ENCODE measurements at places on chromosomes 5 and 9.

GRCh38 chr5:65768723-65769346, 46.8 kb downstream of the NLN start:
- DNase-seq, result no peak

GRCh38 chr5:72451741-72452505, 55.3 kb downstream of the ZNF366 start:
- no peak for DNase-seq

DNA sequence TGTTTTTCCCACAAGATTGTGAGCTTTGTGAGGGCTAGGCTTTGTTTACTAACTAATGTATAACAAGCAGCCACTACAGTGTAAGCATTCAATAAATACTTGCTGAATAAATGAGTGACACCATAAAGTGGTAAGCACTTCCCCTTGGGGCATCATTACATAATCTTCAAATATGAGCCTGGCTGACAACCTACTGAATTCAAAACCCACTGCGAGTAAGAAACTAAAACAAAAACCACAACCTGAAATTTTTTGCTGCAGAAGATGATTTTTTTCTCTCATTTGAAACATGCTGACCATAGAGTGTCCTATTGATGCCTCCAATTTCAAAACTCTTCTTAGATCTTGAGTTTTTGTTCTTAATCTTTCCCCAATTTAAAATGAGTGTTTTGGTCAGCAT, 331.3 kb upstream of the CCNG1 start:
- no peak for DNase-seq

- no peak for DNase-seq
These were observed 286.7 kb downstream of the NFIB start for GRCh38 chr9:14027116-14027800.

DNA sequence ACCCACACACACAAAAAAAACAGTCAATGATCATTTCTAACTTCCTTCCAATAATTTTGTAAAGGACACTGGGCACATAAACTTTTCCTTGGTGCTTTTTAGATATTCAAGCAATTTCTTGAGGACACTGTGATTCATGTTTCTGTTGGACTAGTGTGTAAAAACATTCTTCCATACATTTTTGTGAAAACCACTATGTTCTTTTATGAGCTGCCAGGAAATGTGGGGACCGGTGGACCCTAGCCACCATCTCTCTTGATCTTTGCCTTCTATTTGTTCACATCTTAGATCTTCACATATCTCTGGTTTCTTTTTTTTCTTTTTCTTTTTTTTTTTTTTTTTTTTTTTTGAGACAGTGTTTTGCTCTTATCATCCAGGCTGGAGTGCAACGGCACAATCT, 287.4 kb downstream of the GLIS3 start:
- no peak for DNase-seq

DNA sequence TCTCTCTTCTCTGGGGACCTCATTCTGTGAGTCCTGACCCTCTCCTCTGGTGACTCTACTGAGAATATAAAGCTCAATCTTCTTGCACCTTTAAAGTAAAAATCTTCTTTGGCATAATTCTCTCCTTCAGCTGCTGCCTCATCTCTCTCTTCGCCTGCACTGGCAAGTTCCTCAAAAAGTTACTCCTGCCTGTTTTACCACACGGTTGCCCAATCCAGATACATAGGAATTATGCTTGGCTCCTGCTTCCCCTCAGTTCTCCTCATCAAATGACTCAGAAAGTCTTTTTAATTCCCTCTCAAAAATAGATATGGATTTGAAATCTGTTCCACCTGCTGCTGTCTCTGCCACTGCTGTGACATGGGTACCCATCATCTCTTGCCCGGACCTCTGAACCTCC, 14.4 kb upstream of the HRCT1 start:
- DNase-seq, result peak; percentile 57

- DNase-seq, result no peak
These were observed 272.7 kb downstream of the ADAMTSL1 start for GRCh38 chr9:18746631-18747030.

DNA sequence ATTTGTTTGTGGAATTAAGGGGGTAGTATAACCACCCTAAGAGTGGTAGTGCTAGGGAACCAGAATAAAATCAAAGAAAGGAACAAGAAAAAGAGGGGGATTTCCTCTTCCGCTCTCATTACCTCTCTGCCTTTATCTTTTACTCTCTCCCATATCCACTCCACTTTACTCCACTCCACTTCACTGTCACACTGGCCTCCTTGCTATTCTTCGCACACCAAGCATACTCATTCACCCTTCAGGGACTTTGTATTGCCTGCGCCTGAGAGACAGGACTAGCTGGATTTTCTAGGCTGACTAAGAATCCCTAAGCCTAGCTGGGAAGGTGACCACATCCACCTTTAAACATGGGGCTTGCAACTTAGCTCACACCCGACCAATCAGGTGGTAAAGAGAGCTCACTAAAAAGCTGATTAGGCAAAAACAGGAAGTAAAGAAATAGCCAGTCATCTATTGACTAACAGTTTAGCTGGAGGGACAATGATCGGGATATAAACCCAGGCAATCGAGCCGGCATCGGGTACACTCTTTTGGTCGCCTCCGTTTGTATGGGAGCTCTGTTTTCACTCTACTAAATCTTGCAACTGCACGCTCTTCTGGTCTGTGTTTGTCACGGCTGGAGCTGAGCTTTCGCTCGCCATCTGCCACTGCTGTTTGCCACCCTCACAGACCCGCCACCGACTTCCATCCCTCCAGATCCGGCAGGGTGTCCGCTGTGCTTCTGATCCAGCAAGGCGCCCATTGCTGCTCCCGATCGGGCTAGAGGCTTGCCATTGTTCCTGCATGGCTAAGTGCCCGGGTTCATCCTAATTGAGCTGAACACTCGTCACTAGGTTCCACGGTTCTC, 121.8 kb downstream of the FAM170A start:
- no peak for DNase-seq

- no peak for DNase-seq
These were observed 388.8 kb downstream of the CDK5RAP2 start for GRCh38 chr9:120191141-120191540.

DNA sequence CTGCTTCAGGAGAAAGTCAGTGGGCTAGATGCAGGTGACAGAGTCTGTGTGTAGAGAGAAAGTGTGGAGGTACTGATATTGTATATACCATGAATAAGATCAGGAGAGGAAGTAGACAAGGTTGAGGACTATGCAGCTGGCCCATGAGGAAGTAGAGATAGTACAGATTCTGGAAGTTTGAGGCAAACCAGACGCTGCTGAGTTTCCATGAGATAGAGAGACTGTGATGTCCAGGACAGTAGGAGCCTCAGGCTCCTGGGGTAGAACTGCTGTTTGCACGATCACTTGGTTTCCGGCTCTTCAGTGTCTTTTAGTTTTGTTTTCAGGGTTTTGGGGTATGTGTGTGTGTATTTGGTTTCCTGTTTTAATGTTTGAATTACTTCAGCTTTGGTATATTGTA, 13.6 kb downstream of the OTULINL start:
- DNase-seq, result peak; percentile 61

- DNase-seq, result no peak
These were observed 129.6 kb upstream of the GRHPR start for GRCh38 chr9:37292896-37293295.

DNA sequence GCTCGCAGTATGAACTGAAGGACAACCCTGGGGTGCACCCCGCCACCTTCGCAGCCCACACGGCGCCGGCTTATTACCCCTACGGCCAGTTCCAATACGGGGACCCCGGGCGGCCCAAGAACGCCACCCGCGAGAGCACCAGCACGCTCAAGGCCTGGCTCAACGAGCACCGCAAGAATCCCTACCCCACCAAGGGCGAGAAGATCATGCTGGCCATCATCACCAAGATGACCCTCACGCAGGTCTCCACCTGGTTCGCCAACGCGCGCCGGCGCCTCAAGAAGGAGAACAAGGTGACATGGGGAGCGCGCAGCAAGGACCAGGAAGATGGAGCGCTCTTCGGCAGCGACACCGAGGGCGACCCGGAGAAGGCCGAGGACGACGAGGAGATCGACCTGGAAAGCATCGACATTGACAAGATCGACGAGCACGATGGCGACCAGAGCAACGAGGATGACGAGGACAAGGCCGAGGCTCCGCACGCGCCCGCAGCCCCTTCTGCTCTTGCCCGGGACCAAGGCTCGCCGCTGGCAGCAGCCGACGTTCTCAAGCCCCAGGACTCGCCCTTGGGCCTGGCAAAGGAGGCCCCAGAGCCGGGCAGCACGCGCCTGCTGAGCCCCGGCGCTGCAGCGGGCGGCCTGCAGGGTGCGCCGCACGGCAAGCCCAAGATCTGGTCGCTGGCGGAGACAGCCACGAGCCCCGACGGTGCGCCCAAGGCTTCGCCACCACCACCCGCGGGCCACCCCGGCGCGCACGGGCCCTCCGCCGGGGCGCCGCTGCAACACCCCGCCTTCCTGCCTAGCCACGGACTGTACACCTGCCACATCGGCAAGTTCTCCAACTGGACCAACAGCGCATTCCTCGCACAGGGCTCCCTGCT, 3.8 kb downstream of the IRX1 start:
- DNase-seq, result no peak

DNA sequence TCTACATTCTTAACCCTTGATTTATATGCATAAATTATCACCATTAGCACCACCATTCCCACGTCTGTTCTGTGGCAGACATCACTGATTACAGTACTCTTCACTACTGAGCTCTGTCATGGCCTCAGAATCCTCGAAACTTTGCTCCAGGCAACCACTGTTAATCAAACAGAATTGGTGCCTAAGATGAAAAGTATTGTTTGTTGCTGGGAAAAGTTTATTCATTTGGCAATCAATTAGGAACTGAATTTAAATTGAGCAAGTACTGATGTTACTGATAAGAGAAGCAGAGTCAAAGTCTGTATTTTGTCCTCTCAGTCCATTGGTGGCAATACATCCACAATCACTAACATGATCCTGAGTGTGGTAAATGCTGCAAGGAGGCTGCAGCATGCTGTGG, 12.8 kb downstream of the SLC1A1 start:
- DNase-seq, result no peak

GRCh38 chr5:148826053-148826738, at the start of gene ADRB2:
ADRB2 (plus strand) TSS chr5:148826611; CDS start chr5:148826832, 221 bp downstream.
- DNase-seq, result peak; percentile 96

- no peak for DNase-seq
These were observed 2.0 kb downstream of the CTNNA1 start for GRCh38 chr5:138755084-138755748.

- DNase-seq, result no peak
These were observed 32.2 kb downstream of the POLR1E start for GRCh38 chr9:37517923-37518322.

DNA sequence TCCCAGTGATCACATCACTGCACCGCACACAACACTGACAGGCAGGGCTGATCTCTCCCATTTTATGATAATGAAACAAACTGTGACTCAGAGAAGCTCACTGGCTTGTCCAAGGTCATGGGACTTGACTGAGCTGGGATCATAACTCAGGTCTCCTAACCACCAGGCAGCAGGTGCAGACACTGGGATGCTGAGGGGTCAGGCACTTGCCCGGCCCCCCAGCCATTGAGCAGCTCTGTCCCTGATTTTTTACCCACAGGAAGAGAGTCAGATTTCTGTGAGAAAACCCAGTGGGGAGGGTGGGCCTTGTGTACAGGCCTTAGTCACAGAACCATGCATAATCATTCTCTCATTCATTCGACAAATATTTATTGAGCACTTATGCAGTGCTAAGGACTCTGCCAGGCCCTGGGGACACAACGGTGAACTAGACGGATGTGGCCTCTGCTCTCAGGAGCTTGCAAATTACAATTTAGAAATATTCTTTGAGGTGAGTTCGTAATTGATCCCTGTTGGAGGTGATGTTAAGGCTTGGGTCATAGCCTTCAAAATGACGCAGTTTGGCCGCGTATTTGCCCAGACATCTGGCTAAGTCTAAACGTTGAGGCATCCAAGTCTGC, 54.5 kb upstream of the TGFBR1 start:
- no peak for DNase-seq

GRCh38 chr5:79285833-79286232, 49.9 kb downstream of the JMY start:
- no peak for DNase-seq

- DNase-seq, result no peak
These were observed 30.5 kb downstream of the ZDHHC11 start for GRCh38 chr5:820245-820644.

DNA sequence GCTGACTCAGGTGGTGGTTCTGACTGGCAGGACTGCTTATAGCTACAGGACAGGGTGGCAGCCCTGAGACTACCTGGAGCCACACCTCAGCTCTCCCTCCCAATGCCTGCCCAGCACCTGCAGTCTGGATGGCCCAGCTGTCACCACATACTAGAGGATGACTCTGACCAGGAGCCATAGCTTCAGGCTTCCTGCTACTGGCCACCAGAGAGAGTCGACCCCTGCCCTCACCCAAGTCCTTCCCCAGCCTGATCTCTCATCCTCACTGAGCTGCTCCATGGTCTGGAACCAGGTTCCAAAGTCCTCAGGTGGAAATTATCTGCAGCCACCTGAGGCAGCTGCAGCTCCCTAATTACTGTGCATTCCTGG, 25.6 kb upstream of the TDRD7 start:
- DNase-seq, result no peak

- DNase-seq, result no peak
These were observed 6.3 kb upstream of the ASB6 start for GRCh38 chr9:129648092-129648763.

DNA sequence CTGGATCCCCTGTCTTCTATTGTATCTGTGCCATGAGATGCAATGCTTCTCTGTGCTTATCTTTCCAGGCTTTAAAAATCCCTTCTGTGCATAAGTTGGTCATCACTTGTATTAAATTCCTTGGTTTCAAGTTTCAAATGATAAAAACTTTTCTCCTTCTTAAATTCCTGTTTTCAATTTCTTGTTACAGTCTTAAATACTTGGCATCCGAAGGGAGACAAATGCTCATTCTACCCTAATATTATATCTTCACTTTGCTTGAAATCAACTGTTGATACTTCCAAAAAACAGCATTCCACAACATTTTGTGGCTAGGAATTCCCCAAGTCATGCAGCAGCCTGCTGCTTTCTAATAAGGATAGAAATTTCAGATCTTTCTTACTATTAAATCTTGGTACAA, 413.2 kb upstream of the ACTBL2 start:
- DNase-seq, result no peak

DNA sequence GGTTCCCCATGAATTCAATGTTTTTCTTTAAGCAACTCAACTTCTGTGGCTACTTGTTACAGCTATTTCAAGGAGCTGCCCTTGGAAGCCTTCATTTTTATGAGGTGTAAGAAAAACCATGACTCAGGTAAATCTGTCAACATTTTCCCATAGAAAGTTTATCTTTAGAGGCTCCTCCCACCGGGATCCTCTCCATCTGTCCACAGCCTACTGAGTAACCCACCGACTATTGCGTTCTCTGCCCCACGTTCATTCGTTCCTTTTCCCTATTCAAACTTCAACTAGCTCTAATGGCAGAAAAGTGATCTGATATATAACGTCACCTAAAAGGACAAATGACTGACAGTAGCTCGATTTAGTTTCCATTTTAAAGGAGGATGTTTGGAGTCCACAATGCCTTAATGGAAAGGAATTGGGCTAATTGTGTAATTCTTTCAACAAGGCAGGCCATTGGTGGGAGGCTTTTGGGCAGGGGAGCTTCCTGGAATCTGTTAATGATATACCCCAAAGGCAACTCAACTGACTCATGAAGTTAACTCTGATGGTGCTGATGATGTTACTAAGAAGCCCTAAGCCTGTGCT, 29.3 kb upstream of the NR3C1 start:
- DNase-seq, result no peak
